T47D (cell line): ENCODE measurements at places on chromosomes 11 and 22.

DNA sequence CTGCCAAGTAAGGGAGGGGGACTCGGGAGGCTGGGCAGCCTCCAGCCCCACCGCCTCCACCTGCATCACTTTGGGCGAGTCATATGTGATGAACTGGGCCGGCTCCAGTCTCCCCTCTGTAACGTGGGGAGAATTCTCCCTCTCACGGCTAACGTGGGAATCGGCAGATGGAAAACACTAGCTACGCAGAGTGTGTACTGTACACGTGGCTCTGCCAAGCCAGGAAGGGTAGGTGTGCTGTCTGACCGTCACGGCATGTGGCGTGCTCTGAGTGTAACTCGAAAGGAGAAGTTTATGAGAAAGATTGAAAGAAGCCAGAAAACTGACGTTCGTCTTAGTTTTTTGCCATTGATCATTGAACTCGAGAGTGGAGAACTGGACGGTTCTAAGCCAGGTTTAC lies 13.7 kb downstream of the TRMU start:
- no peak for DNase-seq

- DNase-seq = no peak
These were observed 19.6 kb downstream of the GDPD5 start for GRCh38 chr11:75505916-75506692.

DNA sequence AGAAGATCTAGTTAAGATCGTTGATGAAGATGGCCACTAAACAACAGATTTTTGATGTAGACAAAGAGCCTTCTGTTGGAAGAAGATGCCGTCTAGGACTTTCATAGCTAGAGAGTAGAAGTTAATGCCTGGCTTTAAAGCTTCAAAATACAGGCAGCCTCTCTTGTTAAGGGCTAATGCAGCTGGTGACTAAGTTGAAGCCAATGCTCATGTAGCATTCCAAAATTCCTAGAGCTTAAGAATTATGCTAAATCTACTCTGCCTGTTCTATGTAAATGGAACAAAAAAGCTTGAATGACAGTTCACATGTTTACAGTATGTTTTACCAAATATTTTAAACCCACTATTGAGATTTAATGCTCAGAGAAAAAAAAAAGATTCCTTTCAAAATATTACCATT lies 492.6 kb downstream of the CNTN5 start:
- no peak for DNase-seq

DNA sequence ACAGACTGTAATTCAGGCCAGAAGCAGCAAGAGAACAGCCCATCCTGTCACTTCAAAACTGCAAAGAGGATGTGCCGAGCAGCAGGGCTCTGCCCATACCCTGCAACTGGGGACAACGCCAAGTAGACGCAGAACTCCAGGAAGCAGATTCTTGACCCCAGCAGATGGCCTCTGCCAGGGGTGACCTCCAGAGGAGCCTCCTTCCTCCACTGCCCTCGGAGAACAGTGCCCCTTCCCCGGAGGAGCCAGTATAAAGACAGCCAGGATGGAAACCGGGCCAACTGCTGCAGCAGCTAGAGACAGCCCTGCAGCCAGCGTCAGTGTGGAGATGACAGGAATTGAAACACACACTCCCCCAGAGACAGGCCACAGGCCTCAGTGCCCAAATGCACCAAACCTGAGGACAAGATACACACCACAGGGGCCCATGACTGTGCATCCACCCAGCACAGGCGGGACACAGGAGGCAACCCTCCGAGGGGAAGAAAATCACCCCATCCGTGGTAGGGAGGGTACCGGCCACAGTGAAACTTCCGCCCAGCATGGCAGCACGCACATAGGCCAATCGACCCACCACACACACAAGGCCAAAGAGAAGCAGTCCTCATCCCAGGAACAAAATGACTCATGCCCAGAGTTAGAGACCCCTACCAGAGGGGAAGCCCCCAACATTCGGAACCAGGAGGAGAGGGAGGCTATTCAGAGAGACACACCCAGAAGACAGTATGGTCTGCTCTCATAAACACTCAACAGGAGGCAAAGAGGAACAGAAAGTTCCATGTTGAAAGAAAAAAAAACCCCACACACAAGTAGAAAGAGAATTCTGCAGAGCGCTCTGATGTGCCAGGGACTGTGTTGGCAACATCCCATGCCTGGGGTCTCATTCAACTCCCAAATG lies 5.6 kb downstream of the AHNAK start:
- DNase-seq = no peak

DNA sequence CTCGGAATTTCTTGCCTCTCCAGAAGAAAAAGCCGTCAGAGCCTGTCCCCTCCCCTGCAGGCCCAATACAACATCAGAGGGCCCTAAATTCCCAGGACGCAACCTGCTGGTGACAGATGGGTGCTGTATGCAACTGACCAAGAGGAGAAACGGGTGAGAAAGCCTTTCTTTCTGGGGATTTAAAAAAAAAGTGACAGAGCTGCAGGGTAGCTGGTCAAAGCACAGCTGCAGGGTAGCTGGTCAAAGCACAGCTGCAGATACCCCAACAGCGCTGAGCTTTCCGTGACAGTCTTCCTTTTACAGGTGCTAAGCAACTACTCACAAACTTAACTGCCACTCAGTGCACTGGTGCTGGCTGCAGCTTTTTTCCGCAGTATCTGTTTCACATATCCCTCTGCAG lies 17.8 kb downstream of the AP1B1 start:
- no peak for DNase-seq

DNA sequence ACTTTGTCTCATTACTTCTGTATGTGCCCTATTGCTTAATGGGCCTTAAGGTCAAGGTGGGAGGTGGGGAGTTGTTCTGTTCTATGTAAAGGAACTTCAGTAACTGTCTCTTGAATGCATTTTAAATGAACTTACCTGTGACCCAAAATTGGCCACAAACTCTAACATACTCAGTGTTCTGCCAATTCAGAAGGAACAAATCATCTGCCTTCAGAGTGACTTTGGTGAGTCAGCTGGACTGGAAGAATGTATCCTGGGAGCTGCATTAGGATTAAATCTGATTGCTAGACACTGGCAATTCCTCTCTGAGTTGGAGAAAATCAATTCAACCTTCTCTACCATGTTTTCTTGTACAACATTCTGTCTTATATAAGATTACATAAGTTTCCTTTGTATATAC lies 1104.8 kb downstream of the DLG2 start:
- no peak for DNase-seq

- peak; percentile 64 for DNase-seq
These were observed 43.5 kb downstream of the GGTLC2 start for GRCh38 chr22:22687638-22688500.

DNA sequence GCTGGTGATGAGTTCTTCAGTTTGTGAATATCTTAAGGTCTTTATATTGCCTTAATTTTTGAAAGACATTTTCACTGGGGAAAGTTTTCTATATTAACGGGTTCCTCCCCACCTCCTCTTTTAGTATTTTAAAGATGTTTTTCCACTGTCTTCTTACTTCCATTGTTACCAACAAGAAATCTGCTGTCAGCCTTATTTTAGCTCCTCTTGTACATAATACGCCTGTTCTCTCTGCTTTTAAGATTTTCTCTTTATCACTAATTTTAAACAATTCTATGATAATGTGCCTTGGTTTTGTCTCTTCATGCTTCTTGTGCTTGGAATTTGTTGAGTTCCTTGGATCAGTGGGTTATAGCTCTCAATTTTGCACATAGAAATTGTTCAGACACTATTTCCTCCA lies 280.4 kb downstream of the DCDC1 start:
- no peak for DNase-seq

GRCh38 chr22:47795477-47796127 lies 1033.2 kb downstream of the TBC1D22A start:
- DNase-seq = no peak

GRCh38 chr11:133712051-133712560 lies 133.2 kb downstream of the SPATA19 start:
- DNase-seq = no peak

- no peak for DNase-seq
These were observed 257.1 kb upstream of the TENM4 start for GRCh38 chr11:79697905-79698304.

DNA sequence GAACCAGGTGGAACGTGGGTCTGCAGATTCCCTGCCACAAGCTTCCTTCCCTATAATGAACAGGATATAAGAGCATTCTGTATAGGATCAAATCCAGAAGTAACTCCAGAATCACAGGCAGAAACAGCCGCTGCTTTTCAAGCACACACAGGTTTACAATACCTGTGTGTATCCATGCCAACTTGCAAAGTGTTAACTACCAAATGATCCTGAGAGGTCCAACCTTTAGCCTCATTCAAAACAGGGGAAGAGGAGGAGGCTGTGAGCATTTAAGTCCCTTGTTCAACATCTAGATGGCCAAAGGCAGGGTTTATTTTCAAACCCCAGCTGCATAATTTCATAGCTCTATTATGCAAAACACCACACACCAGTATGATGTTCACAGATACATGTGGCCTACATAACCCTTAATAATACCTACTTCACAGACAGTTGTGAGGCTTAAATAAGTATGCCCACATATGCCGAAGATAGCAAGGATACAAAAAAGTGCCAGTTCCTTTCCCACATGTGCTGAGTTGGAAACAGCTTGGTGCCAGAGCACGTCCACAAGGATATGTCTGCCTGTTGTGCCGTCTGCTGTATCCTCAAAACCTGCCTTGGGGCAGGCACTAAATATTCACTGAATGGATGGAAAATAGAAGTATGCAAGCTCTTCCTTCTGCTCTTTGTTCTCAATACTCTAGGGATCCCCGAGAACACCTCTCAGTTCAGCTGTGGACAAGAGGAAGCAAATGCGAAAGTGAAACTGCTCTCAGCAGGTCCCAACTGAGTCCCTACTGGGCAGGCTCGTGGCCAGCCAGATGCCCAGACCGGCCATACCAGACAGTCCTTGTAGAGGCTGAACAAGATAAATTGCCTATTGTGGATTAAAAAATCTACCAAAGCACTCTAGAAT lies 66.8 kb downstream of the LARGE1 start:
- DNase-seq = peak; percentile 80

DNA sequence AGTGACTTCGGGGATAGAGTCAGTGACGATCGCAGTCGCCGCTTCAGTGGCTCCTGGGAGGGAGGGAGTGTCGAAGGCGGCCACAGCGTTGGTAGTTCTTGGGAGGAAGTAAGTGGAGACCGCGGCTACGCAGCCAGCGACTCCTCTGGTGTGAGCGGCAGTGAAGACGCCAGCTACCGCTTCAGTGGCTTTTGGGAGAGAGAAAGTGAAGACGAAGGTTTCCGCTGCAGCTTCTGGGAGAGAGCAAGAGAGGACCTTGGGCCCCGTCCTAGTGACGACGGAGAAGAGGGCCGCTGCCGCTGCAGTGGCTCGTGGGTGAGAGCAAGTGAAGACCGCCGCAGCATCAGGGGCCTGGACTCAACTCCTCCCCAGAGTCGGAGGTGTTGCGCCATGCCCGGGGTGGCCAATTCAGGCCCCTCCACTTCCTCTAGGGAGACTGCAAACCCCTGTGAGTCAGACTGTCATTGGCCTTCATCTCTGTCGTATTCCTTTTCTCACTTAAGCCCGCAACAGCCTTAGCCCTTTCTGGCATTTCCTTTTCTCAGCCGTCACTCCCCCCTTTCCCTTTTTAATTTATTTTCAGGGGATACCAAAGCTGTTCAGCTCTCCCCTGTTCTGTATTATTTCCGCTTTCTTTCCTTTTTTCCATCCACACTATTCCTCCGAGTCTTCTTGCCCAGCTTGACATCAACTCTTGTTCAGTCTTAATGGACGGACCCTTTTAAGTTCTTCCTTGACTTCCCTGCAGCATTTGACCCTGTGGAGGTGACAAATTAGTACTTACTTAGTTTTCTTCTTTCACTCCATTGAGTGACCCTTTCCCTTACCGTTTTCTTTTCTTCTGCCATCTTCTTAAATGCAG lies 1.0 kb downstream of the ANKRD42 start:
- DNase-seq = peak; percentile 33

GRCh38 chr11:1444321-1444720 lies 42.3 kb downstream of the MOB2 start:
- DNase-seq = no peak

DNA sequence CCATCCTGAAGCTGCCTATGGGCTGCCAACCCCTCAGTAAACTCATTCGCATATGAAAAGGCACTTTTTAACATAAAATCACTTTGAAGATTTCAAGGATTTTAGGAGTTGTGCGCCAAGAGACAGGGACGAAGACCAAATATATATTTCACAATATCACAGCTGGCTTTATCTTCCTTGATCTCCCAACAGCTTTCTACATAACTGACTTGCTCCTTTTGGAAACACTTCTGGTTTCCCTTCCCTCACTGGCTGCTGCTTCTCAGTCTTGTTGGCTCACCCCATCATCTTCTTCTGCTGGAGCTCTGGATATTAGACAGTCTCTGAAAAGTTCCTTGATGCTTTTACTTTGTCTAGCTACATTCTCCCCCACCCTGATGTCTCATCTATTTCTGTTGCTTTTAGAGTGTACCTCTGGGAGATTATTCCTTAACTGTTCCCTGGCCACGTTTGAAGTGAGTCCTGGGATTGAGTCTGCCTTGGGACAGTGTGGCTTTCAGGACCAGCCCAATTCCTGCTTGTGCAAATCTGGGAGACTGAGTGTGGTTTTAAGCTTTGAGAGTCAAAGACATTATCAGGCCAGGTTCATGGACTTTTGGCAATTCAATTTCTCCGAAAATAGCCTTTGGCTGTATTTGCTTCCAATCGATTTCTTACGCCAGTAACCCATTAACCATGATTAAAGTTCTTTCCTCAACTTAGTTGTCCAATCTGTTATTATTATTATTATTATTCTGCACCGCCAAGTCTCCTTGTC lies 30.9 kb upstream of the NNMT start:
- DNase-seq = no peak

DNA sequence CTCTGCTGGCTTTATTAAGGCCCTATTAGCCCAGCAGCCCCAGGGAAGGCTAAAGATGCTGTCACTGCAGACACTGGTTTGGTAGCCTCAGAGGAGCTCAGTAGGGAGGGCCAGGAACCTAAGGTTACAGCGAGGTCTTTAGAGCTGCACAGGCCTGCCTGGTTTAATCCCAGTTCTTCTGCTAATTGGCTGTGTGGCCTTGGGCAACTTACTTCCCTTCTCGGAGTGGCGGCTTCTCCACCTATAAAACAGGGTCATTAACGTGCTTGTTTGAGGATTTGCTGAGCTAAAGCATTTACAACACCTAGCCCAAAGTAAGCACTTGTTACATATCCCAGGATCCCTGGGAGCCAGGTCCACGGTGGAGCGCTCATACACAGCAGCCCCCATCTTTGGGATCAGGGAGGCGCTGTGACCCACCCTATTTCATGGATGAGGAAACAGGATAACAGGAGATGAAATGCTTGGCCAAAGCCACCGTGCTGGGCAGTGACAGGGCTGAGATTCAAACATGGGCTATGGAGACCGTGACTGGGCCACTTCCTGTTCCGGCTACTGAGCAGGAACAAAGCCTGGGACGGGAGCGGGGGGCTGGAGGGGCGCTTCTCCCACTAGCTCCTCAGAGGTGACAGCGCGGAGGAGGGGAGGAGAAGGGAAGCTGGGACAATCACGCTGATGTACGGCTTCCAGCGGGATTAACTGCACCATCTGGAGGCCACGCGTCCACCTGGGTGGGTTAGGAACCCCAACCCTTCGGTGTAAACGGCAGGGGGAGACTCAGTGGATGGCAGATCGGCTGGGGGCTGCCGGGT lies 61.5 kb downstream of the IGLL1 start:
- DNase-seq = peak; percentile 33
